ENCODE measurements at places on chromosomes 2 and 18. TPM values are rescaled to one million over a fixed set of nuclear protein-coding genes. Genes with fewer than 3 reads are reported as not detected.
A peak's percentile ranks its signal among the peaks of the same experiment; 100 is the strongest.

GRCh38 chr2:24513281-24514071 lies 22.4 kb downstream of the NCOA1 start:
- no peak for DNase-seq

GRCh38 chr2:150806336-150806735 lies 318.9 kb upstream of the RND3 start:
- no peak for DNase-seq

- peak; percentile 77 for DNase-seq
Measured at GRCh38 chr18:12657684-12658425, at the start of gene SPIRE1. SPIRE1 (minus strand) TSS chr18:12658107; CDS start chr18:12657866, 241 bp downstream.

LCT gene
- under 0.01 TPM for total RNA-seq

DNA sequence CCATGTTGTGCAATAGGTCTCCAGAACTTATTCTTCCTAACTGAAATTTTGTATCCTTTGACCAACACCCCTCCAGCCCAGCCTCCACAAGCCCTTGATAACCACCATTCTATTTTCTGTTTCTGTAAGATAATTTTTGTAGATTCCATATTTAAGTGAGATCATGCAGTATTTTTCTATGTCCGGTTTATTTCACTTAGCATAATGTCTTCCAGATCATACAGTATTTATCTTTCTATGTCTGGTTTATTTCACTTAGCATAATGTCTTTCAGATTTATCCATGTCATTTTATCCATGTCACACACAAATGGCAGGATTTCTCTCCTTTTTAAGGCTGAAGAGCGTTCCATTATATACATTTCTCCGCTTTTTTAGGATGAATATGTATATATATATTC lies 24.4 kb upstream of the ONECUT2 start:
- DNase-seq, result no peak
